ENCODE measurements at places on chromosomes 7 and 10. TPM values are rescaled to one million over a fixed set of nuclear protein-coding genes. Genes with fewer than 3 reads are reported as not detected.

CAV1 gene
- 1.8 TPM for total RNA-seq

FAM107B gene
- 156 TPM for total RNA-seq

CHRM2 gene
- total RNA-seq: not detected

GJC3 gene
- 0.18 TPM for total RNA-seq

CAMK2B gene
- total RNA-seq: 0.47 TPM

PRR15 gene
- not detected for total RNA-seq

CDC14C gene
- total RNA-seq: not detected

DNA sequence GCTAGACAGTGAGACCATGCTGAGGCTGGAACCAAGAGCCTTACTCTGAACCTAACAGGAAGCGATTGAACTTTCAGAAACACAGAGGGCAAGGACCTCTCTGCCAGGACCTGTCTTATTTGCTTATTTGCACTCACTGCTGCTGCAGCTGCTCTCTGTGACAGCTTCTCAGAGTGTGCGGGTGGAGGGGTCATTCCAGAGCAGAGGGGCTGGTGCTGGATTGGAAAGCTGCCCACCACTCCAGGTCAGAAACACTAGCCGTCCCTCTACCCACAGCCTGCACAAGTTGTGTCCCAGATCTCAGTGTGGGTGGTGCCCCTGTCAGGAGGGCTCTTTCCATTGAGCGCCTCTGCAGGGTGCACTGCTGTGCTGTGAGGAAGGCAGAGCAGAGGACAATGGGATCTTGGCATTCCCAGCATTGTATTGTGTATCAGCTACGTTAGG is 126.2 kb downstream of the CCNY start:
- no peak for DNase-seq

HECTD2 gene
- 6.2 TPM for total RNA-seq

DNA sequence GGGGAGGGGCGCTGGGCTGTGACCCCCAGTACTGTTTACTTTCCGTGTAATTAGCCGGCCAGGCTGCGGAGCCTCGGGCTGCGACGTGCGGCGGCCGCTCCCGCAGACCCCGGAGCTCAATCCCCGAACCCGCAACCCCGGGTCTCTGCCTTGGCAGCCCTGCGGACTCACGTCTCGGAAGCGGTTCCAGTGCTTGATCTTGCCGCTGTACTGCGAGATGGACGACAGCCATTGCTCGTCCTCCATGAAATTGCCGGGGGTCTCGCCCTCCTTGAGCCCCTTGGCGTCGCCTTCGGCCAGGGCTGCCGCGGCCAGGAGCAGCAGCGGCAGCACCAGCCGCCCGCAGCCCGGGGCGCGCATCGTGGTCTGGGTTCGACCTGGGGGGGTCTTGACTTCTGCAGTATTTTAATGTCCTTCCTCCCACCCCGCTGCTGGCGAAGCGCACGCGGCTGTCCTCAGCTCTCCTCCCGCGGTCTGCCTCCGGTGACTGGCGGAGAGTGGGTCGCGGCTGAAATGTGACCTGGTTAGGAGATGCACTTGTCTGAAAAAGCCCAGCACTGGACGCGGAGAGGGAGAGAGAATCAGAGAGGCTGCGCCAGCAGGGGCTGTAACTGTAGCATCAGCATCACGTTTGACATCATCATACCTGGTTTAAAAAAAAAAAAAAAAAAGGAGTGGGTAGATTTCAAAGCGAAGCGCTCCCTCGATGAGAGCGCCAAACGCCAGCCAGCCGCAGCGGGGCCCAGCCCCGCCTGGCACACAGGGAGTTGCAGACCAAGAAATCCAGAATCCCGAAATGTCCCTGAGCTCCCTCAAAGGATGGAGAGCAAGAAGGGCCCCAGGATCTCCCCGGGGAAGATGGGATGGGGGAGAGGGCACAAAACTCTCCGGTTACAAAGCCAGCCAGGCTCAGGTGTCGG is at the start of gene SPOCK2:
TSS of gene SPOCK2 (minus strand) at position 583 of the 920 bp plus-strand sequence. CDS start at position 360, 223 bp downstream.
- DNase-seq: peak; percentile 65

GRCh38 chr7:139613971-139614411 is 90.5 kb downstream of the CLEC2L start:
- DNase-seq: no peak

SDHAF3 gene
- 24.1 TPM for total RNA-seq

GJD4 gene
- total RNA-seq: not detected

- DNase-seq: no peak
Observed at GRCh38 chr7:135692055-135692454, 29.7 kb downstream of the STMP1 start.

DNA sequence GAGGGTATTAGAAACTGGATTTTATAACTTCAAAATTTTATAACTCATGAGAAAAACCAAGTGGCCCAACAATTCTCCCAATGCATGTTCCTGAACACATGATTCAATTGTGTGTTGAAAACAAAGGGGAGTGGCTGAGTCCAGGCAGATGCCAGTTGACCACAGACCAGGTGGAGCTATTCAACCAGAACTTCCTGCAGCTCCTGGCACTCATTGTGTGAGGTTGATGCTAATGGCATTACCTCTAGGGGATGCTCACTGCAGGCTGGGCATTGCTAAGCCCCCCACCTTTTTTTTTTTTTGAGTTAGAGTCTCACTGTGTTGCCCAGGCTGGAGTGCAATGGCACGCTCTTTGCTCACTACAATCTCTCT is 20.3 kb downstream of the MYOF start:
- no peak for DNase-seq

GRCh38 chr7:22571766-22572165 is 71.8 kb upstream of the STEAP1B start:
- DNase-seq: no peak

GRCh38 chr7:141433698-141434097 is 117.5 kb upstream of the AGK start:
- DNase-seq: no peak

GRCh38 chr10:73964743-73965142 is 33.2 kb upstream of the VCL start:
- no peak for DNase-seq
